ENCODE measurements at places on chromosomes 1 and 21.

DNA sequence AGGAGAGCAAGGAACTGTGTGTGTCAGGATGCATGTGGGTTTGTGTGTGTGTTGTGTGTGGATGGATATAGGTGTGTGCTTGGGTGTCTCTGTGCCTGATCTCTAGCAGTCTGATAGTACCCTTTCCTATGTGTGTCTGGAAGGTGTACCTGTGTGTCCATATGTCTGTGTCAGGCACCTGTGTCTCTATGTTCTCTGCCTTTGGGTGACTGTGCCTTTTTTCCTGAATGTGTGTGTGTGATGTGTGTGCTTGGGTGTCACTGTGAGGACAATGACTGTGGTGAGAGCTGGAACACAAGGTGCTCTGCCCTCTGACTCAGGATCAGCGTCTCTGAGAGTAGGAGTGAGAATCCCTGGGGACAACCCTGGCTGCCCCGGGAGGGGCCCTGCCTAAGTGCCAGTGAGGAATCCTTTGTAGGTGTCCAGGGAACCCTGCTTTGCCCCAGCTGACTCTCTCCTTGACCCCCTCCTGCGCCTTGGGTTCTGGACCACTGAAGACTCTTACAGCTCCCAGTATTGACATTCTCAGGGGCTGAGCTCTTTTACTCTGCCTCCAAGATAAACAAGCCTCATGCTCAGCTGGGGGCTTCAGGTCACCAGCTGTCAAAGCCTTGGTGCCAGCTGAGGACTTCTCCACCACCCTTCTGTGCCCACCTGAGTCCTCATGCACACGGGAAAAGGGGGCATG, 735 bp upstream of the EFNA3 start:
- no peak for DNase-seq

DNA sequence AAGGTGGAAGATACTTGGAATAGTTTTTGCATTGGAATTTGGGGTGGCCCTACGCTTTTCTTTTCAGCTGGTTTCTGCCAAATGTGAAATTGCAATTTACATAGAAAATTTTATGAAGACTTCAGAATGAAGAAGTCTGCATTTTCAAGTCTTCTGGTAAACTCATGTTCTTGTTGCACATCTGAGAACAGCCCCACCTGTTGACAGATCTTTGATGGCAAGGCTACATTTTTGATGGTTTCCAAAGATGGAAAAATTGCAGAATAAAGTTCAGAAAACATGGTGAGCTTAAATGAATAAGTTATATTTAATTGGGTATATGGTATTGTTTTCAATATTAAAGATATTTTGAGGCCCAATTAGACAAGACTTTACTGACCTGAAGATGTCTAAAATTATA, 25.4 kb downstream of the OLFM3 start:
- DNase-seq: no peak

DNA sequence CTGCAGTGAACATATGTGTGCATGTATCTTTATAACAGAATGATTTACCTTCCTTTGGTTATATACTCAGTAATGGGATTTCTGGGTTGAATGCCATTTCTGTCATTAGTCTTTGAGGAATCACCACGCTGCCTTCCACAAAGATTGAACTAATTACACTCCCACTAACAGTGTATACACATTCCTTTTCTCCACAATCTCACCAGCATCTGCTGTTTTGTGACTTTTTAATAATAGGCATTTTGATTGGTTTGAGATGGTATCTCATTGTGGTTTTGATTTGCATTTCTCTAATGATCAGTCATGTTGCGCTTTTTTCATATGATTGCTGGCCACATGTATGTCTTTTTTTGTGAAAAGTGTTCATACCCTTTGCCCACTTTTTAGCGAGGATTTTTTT, 680.5 kb downstream of the PTPRC start:
- DNase-seq: no peak

DNA sequence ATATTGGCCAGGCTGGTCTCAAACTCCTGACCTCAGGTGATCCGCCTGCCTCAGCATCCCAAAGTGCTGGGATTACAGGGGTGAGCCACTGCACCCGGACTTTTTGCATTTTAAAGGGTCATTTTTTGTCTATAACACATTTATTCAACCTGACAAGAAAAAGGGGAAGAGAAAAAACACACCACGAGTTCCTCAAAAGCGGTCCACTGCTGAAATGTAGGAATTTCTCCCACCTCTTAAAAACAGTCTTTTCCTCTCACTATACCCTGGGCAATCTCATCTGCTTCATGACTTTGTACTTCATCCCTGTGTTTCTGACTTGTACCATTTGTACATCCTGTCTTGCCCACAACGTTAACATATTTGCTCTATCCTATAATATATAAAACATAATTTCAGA, 413.3 kb upstream of the PTBP2 start:
- no peak for DNase-seq

GRCh38 chr1:202199040-202199889, 5.7 kb downstream of the LGR6 start:
- DNase-seq: no peak

- DNase-seq: no peak
Observed at GRCh38 chr1:24547195-24547594, 8.7 kb upstream of the NCMAP start.

DNA sequence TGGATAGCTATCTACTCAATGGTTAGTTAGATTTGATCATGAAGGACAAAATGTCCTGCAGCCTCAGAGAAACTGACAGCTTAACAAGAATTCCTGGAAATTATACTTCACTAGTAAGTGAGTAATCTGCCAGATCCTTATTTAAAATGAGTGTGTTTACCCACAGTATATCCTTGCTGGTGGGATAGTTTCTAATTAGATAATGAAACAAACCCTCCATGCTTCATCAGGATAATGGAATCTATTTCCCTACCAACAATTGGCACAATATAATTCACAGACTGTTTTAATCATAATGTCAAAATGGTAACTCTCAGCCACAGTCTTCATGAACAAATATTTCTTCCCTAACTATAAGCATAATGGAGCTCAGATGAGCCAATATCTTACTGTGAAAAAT, 239.4 kb upstream of the ST6GALNAC5 start:
- no peak for DNase-seq

DNA sequence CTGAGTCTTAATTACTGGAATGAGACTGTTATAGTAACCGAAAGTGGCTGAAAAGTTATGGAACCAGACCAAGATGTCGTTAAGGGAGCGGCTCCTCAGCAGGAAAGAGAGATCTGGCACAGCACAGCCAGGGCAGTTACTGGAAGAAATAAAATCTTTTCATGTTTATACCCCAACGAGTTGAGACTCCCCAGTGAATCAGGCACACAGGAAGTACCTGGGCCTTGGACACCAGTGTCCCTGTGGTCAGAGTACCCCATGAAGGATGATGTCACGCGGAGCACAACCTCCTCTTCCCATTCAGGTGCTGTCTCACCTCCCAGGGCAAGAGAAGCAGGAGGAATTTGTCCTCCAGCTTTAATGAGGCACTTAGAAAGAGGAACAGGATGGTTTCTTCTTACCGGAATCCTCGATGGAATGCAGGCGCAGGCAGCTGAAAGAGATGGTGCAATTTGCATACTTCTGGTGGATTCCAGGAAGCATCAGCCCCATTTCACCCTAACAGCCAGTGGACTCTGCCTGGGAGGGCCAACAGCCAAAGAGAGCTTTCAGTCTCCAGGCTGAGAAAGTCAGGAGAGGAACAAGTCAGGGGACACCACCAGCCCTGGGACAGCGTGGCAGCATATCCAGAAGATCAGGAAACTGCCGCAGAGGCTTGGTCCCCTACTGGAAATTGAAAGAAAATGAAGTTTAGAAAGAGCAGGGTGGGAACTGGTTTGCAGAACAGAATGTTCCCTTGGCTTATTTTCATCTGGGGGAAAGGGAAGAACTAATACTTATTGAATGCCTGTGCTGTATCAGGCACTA, 35.9 kb upstream of the CTTNBP2NL start:
- DNase-seq: no peak

DNA sequence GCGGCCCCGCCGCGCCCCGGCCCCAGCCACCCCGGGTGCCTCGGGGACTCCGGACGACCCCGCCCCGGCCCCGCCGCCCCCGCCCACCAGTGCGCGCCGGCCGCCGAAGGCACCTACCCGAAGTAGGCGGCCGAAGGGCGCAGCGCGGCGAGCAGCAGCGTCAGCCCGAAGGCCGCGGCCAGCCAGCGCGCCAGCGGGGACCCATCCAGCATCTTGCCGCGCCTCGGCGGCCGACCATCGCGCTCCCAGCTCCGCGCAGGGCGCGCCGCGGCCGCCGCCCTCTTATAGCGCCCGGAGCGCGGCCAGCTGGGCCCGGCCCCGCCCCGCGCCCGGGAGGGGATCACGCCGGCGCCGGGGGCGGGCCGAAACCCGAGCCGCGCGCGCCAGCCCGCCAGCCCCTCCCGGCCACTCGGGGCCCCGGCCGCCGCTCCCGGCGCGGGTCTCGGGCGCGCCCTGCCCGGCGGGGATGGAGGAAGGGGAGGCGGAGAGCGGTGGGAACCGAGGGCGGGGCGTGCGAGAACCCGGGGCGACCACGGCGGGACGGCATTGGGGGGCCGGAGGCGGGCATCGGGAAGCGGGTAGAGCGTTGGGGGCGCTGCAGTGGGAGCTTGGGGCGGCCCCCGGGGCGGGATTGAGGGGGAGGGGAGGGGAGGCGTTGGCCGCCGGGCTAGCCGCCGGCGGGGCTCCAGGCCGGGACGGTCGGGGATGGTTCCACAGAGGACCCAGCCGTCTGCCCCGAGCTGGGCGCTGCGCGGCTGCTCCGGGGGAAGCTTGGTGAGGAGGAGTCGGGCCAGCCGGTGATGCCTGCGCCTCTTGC, at the start of gene WNT9A:
Gene WNT9A (minus strand): TSS at position 257 of the 817 bp plus-strand sequence. CDS start 45 bp downstream, at position 212.
- no peak for DNase-seq

GRCh38 chr1:152328801-152329391, 3.9 kb upstream of the FLG start:
- no peak for DNase-seq

GRCh38 chr1:92500552-92500951, 13.8 kb upstream of the GFI1 start:
- DNase-seq: no peak

DNA sequence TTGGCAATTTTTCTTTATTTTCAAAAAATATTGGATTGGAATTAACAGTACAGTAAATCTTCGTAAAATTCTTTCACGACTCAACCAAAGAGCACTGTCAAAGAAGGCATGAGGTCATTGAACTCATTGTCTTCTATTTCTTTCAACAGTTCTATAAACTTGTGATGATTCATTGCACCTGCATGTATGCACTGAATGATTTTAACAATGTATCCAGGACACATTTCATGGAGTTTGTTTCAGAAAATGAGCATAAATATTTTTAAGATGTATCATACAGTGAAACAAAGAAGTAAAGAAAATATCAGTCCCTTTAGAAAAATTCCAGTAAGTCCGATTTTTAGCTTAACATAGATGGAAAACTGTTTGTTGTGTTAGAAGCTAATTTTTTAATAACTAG, 33.6 kb upstream of the CD34 start:
- no peak for DNase-seq

GRCh38 chr1:41041614-41042270, 20.2 kb upstream of the SLFNL1 start:
- DNase-seq: no peak

DNA sequence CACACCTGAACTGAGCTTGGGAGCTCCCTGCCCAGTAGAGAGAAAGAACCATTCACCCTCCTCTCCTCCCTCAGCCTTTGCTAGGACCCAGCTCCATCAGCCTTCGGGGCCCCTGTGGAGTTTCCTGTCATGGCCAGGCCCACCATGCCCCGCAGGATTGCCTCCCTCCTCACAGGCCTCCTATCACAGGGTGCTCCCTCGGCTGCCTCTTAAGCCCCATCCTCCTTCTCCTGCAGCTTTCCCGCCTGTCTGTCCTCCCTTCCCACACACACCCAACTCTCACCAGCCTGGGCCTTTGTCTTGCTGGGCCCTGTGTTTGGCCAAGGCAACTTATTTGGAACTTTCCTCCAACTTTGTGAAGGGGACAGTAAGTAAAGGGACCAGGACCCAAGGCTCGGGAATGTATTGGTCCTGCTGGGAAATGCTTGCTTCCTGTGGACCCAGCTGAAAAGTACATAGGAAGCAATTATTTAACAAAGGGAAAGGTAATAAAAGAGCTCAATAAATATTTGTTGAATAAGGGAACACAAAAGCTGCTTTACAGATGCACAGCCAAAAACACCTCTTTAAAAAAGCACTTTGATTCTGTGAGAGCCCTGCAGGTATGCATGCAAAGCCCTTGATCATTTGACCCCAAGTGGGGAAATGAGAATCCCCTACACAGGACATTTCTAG, 31.6 kb upstream of the TENT5C start:
- DNase-seq: no peak

GRCh38 chr1:115107516-115108260, 18.4 kb upstream of the TSPAN2 start:
- no peak for DNase-seq

- no peak for DNase-seq
Observed at GRCh38 chr1:20381045-20381641, 90.5 kb downstream of the VWA5B1 start.

DNA sequence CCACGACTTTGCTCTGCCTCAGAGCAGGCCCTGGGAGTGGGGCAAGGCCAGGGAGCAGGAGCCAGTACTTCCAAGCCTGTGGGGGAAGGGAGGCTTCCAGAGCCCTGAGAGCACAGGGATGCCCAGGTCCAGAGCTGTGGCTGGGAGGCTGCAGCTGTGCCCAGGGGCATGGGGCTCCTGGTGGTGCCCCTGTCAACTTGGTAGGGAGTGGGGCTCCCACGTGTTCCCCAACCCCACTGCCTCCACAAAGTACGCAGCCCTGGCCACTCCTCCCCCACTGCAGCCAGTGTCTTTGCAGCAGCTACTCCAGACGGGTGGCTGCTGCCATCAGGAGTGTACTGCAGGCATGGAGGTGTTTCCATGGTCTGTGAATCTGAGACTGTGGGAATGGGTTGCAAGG, 294.1 kb upstream of the SNX7 start:
- DNase-seq: no peak

DNA sequence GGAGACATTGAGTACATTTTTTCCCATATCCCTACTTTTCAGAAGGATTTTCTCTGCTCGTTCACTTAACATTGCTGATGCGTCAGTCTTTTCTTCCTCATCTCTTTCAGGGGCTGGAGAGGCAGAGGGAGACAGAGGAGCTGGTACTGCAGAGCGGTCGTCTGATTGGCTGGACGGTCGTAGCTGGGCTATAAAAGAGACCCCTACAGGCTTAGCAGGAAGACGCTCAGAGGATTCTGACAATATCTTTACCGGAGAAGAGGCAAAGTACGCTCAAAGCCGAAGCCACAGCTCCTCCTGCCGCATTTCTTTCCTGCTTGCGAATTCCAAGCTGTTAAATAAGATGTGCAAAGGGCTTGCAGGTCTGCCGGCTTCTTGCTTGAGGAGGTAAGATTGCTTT, at the start of gene RGS4:
Gene RGS4 (plus strand): TSS at position 220 of the 400 bp plus-strand sequence. CDS start 124 bp downstream, at position 344.
- DNase-seq: no peak

GRCh38 chr1:59972216-59972927, 45.8 kb upstream of the CYP2J2 start:
- DNase-seq: no peak
